Renal cortex interstitium (tissue), 15 donors: ENCODE measurements at places on chromosomes 7 and 10. TPM values are rescaled to one million over a fixed set of nuclear protein-coding genes. Genes with fewer than 3 reads are reported as not detected.

- DNase-seq: no peak
These were observed 78.5 kb upstream of the FZD1 start for GRCh38 chr7:91185771-91186170.

DNA sequence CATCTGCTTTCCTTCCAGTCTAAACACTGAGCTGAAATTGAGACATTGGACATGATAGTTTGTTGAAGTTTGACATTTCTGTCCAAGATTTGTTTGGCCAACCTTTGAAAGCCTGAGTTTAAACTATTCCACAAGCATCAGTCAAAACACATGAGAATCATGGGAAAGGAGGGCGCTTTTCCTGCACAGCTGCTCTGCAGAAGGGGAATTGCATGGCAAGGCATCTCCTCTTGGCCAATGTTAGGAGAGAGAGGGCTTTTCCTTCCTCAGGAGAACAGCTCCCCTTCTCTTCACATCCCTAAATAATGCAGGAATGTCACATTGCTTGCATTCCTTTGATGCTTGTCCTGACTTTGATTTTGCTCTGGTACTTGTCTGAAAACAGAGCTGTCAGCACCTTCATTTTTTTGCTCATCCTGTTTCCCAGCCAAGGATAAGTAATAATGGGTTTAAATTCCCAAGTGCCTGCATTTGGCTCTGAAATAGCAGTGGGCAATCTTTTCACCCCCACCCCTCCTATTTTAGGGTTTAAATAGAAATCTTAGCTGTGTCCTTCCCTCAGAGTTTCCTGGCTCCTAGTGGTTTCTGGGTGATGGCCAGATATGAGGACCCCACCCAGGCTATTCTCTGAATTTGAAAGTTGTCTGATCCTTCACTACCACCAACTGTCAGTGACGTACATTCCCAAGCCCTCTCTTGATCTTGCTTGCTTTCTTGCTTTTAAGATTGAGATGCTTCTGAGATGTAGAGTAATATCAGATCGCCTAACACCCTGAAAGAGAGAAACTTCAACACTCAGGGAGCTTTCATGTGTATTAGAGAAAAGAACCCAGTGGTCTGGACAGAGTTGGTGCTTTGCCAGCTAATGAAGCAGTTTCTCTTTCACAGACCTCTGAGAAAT, 75.2 kb upstream of the NPVF start:
- no peak for DNase-seq

TAF3 gene
- 10.6 TPM for polyA plus RNA-seq

DNA sequence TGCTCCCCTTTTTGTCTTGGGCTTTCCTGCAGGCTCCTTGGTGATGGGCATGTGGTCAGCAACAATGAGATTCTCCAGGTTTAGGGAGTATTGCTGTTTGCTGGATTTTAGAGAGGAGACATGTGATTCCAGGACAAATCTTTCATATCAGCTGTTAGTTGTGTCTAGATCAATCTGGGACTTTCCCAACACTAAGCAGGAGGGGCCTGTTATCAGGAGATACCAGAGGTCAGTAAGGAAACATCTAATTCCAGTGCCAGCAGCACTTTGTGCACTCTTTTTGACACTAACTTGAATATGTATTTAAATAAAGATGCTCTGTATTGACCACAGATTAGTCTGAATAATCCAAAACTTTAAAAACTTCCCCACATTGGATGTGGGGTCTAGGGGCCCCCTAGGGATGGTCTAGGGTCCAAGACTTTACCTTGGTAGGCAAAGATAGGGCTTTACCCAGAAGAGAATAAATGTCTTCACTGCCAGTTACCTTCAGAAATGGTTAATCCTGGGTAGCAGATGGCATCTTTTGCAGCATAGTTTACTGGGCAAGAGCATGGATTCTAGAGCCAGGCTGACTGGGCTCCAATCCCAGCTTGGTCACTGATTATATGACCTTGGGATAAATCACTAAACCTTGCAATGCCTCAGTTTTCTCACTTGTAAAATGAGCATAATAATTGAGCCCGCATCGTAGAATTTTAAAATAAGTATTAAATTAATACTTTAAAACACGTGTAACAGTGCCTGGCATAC, 6.4 kb upstream of the FIGNL1 start:
- DNase-seq: no peak

DNA sequence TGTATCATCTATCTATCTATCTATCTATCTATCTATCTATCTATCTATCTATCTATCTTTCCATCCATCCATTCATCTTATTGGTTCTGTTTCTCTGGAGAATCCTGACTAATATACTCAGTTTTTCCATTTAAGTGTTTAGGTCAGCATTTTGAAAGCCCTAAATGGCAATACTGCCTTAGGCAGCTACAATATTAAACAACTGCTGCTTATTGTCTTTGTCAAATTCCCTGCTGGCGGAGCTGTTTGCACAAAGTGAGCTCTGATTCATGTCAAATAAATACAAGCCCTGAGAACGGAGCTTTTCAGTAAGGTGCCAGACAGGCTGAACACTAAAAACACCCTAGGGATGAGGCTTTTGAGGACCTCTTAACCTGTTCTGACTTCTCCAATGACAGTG, 7.1 kb upstream of the KLHL7 start:
- DNase-seq: no peak

GATA3 gene
- 78.2 TPM for polyA plus RNA-seq

- DNase-seq: no peak
These were observed 117.5 kb upstream of the UNC5B start for GRCh38 chr10:71094712-71095390.

GRCh38 chr10:21261842-21262294, 263.6 kb downstream of the SKIDA1 start:
- DNase-seq: no peak

GRCh38 chr10:63825111-63825510, 303.9 kb downstream of the REEP3 start:
- DNase-seq: no peak

DNA sequence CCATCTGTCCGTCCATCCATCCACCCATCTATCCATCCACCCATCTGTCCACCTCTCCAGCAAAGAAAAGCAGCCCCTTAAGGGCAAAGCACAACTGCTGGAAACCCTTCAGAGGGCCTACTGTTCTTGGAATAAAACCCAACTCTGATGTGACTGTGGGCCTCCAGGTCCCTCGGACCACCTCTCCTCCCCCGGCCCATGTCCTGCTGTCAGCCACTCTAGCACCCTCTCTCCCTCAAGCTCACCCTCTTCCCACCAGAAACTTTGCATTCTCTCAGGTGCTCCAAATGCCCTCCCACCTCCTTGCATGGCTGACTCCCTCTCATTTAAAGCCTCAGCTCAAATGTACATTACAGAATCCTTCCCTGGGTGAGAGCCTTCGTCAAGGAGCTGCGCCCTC, 110.3 kb downstream of the ARHGAP22 start:
- DNase-seq: no peak

GARIN1A gene
- polyA plus RNA-seq: 2.4 TPM

- DNase-seq: no peak
These were observed 25.5 kb downstream of the SHOC2 start for GRCh38 chr10:110944792-110945396.

DNA sequence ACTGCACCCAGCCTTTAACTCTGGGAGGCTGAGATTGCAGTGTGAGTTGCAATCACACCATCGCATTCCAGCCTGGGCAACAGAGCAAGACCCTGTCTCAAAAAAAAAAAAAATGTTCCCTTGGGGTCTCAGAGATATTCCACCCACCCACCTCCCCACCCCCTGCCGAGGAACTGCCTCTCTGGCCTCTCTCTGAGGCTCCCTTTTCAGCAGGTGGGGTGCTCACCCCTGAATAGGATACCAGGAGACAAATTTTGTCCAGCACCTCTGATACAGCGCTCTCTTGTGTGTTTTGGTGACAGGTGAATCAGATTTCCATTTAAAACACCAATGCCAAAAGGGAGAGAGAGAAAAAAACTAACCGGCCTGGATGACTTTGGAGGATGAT, 92.6 kb upstream of the KIF5B start:
- DNase-seq: no peak

DNA sequence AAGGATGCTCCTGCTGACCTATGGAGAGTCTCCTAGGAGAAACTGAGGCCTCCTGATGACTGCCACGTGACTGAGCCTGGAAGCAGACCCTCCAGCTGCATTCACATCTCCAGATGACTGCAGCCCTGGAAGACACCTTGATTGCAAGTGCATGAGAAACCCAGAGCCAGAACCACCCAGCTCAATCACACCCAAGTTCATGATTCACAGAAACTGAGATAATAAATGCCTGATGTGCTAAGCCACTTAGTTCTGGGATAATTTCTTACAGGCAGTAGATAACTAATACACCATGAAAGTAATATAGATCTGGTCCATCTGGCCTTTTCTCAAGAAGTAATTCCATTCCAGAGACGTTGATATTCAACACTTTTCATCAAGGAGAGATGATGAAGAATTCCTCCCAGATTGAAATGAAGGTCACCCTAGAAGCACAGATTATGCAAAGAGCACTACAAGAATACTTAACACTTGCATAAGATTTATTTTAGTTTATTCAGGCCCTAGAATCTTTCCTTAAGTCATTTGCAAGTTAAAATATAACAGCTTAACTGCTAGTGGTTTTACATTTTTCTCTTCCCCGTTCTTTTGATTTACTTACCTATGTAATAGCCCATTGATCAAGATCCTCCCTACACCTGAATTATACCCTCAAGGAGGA, 208.2 kb upstream of the INHBA start:
- no peak for DNase-seq

- no peak for DNase-seq
These were observed 15.1 kb upstream of the CYP3A5 start for GRCh38 chr7:99694912-99695304.

TAS2R3 gene
- 0.65 TPM for polyA plus RNA-seq

- no peak for DNase-seq
These were observed 1.8 kb downstream of the PFKFB3 start for GRCh38 chr10:6204341-6205191.

ANXA8 gene
- polyA plus RNA-seq: not detected

- DNase-seq: no peak
These were observed 16.3 kb downstream of the MTPN start for GRCh38 chr7:135960709-135961451.

GPR158 gene
- 0.17 TPM for polyA plus RNA-seq

DNA sequence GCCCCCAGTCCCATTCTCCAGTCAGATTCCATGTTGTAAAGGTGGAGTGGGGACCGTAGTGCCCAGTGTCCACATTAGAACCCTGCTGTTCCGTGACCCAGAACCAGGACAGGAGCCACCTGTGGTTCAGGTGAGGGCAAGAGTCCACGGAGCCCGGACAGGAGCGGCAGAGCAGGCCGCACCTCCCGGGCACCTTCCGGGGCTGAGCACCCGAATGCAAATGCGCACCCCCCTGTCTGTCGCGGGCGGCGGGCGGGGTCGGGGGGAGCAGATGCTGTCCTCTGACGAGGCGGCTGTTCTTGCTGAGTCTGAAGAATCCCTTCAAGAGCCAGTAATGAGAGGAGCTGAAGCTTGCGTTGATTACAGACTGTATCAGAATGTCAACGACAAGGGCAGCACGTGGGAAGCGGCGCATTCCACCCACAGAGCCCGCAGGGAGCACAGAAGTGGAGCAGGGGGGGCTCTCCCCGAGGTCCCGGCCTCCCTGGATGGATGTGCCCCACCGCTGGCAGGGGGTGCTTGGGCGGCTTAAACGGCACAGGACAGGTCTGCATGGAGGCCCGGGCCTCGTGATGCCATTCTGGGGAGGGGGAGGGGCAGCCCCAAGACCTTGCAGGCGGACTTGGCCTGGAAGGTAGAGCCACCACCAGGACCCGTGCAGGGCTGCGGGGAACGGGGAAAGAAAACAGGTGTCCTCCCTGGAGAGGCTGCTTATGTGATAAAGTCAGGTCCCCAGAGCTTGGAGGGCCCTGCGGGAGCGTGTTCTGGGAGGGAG, 407.5 kb upstream of the RNF32 start:
- DNase-seq: no peak

- no peak for DNase-seq
These were observed 2.2 kb downstream of the ITGB1 start for GRCh38 chr10:32955790-32956189.

- DNase-seq: no peak
These were observed 15.5 kb upstream of the TMEM120A start for GRCh38 chr7:76009672-76010600.

CALHM1 gene
- 0.08 TPM for polyA plus RNA-seq

LRRC4 gene
- polyA plus RNA-seq: 7.7 TPM

THNSL1 gene
- 15.4 TPM for polyA plus RNA-seq

GPER1 gene
- polyA plus RNA-seq: 6.1 TPM

HOXA3 gene
- 42.7 TPM for polyA plus RNA-seq

GRCh38 chr7:17951742-17952254, 11.5 kb upstream of the SNX13 start:
- no peak for DNase-seq

DNA sequence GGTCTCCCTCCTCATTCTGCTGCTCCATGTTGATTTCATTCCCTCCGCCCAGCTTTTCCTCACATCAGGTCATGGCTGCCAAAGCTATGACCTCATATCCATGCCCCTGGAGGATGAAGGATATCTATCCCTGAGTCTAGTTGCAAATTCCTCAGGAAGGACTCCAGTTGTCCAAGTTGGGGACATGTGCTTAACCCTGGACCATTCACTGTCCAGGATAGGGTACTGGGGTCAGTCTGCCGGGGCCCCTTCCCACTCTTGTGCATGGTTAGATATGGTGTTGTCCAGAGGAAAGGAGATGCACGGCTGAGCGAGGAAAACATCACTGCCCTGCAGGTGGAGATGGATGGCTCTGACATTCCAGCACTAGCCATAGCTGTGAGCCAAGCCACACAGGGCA, 51.9 kb upstream of the COMTD1 start:
- DNase-seq: no peak

MALRD1 gene
- polyA plus RNA-seq: 3.7 TPM

DNA sequence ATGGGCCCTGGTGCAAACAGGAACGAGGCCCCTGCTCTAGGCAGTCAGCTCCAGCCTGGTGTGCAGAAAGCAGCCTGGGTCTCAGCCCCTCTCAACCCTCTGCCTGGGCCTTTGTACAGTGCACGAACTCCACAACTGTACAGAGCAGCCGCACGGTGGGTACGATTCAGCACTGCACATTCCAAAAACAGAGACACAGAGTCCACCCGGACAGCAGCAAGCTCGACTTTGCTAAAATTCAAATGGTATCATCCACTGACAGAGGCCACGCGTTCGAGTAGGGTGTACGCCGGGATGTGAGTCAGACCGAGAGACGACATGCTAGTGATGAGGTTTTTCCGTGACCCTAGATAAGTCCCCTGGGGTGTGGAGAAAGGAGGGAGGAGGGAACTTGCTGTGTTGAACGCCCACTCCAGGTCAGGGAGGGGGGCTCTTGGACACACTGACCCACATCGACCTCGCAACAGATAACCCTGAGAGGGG, 65.6 kb upstream of the PDGFA start:
- no peak for DNase-seq
